ENCODE measurements at places on chromosomes 4 and X. TPM values are rescaled to one million over a fixed set of nuclear protein-coding genes. Genes with fewer than 3 reads are reported as not detected.

HSD17B13 gene
- total RNA-seq: 0.13 TPM

POLA1 gene
- 9.1 TPM for total RNA-seq

BMP3 gene
- total RNA-seq: 0.13 TPM

ARMCX1 gene
- 40.6 TPM for total RNA-seq

SLC9B1 gene
- 0.76 TPM for total RNA-seq

MAPK10 gene
- total RNA-seq: 8.8 TPM

DIPK2B gene
- total RNA-seq: under 0.01 TPM

CSAG1 gene
- not detected for total RNA-seq
